ENCODE measurements at places on chromosomes 6 and 20.

GRCh38 chr6:51474022-51474975 lies 613.1 kb downstream of the PKHD1 start:
- DNase-seq: no peak

- DNase-seq: no peak
Observed at GRCh38 chr6:157061770-157062594, 261.3 kb downstream of the TMEM242 start.

- no peak for DNase-seq
Observed at GRCh38 chr6:20712011-20712410, 177.8 kb downstream of the CDKAL1 start.

GRCh38 chr6:118744261-118744941 lies 93.0 kb upstream of the CEP85L start:
- DNase-seq: no peak

- no peak for DNase-seq
Observed at GRCh38 chr20:9149087-9149486, 80.2 kb downstream of the PLCB4 start.

DNA sequence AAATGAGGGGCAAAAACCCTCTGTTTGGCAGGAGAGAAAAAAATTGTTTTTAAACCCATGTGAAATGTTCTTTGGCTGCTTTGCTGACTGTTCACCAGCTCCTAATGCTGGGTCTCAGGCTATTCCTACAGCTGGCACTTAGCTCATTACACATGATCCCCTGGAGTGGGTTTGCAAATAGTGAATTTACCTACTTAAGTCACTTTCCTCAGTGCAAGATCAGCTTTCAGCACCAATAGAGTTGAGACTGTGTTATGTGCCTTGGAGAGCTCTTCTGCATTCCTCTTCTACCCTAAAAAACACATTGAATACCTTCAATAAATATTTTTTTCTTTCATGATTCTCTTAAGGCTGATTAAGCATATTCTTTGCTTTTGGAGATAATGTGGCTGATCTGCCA lies 58.4 kb upstream of the PRDM1 start:
- no peak for DNase-seq

GRCh38 chr20:46377518-46377917 lies 28.9 kb downstream of the ELMO2 start:
- DNase-seq: no peak

- DNase-seq: no peak
Observed at GRCh38 chr6:153031335-153031955, 28.9 kb upstream of the MTRF1L start.

DNA sequence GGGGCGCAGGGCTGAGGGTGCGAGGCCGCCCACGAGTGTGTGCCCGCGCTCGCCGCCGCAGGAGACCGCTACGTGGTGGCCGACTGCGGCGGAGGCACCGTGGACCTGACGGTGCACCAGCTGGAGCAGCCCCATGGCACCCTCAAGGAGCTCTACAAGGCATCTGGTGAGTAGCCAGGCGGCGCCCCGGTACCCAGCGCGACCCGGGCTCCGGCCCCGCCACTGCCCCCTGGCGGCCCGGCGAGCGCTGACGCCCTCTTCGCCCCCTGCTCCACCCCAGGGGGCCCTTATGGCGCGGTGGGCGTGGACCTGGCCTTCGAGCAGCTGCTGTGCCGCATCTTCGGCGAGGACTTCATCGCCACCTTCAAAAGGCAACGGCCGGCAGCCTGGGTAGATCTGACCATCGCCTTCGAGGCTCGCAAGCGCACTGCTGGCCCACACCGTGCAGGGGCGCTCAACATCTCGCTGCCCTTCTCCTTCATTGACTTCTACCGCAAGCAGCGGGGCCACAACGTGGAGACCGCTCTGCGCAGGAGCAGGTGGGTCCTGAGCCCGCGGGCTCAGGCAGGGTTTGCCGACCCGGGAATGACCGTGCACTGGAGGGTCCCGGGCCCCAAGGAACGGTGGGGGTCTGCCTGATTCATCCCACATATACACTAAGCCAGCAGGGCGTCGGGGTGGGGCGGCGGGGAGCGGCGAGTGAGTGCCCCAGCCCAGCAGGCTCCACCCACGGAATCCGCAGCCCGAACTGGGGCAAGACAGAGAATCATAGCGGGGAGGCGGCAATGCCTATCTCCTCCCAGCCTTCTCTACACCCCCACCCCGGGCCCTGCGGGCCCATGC lies 17.4 kb downstream of the HSPA12B start:
- DNase-seq: no peak

DNA sequence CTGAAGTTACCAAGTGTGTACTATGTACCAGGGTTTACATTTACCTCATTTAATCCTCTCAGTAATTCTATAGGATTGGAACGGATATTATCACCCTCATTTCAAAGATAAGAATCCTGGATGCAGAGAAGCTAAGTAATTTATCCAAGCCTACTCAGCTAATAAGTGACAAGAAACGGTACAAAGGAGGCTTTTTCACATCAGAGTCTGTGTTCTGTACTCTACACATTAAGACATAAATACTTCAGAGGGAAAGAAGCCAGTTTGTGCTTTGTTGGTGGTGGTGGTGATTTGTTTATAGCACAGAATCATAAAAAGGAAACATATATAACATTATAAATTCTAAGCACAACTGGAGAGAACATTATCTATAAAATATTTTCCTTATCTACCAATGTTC lies 88.3 kb upstream of the HMGCLL1 start:
- DNase-seq: no peak

- peak; percentile 15 for DNase-seq
Observed at GRCh38 chr20:32521780-32522525, 63.2 kb downstream of the NOL4L start.

DNA sequence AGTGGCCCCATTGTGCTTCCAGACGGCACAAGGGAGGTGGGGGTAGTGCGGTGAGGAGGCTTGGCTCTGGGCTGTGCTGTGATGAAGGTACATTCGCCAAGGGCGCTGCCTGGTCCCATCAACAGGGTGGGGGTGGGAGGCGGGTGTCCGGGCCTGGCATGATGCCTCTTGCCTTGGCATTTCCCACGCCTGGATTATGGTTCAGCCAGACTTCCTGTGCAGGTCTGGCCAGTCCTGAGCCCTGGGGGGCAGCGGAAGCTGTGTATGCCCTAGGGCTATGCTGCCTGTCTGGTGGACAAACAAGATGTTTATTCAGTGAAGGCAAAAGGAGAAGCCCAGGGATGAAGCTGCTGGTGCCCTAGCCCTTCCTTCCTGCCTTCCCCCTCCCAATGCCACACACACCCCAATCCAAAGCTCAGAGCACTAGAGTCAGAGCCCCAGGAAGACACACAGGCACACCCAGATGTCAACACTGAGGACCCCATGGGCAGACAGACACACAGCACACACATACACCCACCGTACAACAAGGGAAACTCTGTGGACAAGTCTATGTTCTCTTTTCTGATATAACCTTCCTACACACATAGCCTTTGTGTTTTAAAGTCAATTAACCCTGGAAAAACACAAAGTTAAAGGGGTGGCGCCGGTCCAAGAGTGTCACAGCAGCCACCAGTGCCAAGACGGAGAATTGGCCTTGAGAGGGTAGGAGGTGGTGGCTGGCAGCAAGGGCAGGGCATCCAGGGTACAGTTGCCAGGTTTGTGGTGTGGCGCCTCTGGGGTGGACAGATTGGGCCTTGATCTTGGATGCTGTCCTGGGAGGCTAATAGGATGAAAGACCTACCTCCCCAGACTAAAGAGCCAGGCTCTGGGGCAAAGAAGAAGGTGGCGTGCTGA lies 54.7 kb upstream of the SAYSD1 start:
- no peak for DNase-seq

DNA sequence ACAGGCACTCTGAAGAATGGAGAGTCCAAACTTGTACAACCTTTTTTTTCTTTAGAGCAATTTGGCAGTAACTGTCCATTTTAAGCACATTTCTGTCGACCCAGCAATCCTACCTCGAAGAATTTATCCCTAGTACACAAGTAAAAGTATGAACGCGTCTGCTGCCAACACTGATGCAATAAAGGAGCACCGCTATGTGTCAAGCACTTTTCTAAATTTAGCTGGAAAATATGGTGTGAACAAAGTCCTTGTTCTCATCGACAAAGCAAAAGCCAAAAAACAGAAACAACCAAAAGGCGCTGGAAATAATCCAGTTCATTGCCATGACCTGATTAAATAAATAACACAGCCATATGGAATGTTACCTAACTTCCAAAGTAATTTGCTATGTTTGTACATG lies 1.1 kb downstream of the DPM1 start:
- no peak for DNase-seq

- DNase-seq: no peak
Observed at GRCh38 chr6:46790355-46790874, 2.8 kb upstream of the MEP1A start.

GRCh38 chr6:129345890-129346289 lies 364.1 kb downstream of the ARHGAP18 start:
- DNase-seq: no peak

GRCh38 chr6:83844170-83844569 lies 9.0 kb upstream of the RIPPLY2 start:
- DNase-seq: no peak

GRCh38 chr20:15637950-15638754 lies 935.1 kb downstream of the KIF16B start:
- DNase-seq: no peak

GRCh38 chr6:155882527-155883333 lies 427.1 kb upstream of the NOX3 start:
- DNase-seq: no peak

DNA sequence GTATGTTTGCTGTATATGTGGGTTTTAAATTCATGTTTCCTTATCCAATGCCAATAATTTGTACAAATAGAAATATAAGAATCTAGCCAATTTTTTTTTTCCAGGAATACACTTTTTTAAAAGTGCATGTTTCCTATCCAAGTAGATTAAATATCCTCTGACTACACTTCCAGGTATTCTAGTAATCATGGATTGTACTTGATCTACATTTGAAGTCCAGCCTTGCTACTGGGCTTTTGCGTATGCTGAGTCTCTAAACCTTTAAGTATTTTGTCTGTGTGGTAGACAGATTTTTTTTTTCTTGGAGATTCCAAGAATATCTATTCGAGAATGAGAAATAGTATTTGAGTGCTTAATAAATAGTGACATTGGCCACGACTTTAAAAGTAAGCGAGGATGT lies 188.3 kb downstream of the SASH1 start:
- no peak for DNase-seq

DNA sequence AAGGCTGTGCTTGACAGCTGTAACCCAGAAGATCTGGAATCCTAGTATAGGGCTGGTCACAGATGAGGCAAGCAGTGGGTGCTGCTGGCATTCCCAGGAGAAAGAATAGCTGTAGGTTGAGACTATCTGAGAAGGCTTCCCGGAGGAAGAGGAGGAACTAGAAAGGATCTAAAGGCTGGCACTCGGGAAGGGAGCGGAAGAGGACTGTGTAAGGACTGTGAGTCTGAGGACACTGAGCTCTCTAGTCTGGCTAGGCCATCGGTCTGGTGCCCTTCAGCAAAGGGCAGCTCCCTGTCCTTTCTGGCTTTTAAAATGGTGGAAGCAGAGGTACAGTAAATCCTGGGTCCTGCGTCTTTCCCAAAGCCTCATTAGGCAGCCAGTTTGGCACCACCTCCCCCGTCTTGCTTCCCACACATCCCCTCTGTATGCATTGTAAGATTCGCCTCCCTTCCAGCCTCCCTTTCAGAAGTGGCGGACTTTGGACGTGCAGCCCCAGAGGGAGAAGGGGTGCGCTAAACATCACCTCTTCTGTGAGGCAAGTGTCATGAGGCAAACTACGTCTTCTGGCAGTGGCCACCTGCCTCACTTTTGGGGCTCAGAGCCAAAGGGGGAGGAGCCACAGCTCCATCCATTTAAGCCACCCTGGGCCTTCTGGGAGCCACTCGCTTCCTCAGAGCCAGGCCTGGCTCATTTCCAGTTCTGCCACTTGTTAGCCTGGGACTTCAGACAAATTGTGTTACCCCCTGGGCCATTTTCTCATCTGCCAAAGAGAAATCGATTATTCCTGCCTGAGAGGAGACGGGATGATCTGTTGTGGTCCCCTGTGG lies 8.6 kb downstream of the SNPH start:
- no peak for DNase-seq

DNA sequence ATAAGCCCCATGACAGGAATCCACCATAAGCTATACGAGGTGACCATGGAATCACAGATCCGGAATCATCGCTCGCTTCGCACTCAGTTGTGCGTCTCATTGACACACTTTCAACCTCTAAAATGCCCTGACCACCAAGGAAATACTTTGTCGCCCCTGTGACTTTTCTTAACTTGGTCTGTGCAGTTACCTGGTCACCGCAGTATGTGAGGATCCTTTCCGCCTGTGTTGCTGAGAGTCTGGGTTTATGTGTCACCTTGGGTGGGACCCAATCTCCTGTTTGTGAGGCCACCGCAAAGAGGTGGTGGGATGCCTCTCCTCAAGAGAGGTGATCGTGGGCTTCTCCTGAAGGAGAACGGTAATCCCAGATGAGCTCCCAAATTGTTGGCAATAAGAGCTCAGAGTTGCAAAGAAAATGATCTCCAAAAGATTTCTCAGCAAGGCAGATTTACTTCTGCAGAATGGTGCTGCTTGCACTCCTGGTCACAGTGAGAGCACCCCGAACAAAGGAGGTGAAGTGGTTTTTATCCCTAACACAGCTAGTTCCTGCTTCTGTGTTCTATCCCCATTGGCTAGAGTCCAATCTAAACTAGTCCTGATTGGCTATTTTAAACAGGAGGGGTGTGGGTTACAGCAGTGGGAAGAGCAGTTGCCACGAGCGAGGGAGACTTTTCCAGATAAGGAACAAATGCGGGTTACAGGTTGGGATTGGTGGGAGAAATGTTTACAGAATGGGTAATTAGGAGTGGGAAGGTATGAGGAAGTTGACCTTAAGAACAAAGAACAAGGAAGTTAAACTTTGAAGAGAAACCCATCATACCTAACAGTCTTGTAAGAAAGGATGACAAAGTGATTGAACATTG lies 9.1 kb upstream of the ZNFX1 start:
- DNase-seq: no peak

- DNase-seq: peak; percentile 63
Observed at GRCh38 chr6:85015396-85015990, 251.1 kb upstream of the TBX18 start.

DNA sequence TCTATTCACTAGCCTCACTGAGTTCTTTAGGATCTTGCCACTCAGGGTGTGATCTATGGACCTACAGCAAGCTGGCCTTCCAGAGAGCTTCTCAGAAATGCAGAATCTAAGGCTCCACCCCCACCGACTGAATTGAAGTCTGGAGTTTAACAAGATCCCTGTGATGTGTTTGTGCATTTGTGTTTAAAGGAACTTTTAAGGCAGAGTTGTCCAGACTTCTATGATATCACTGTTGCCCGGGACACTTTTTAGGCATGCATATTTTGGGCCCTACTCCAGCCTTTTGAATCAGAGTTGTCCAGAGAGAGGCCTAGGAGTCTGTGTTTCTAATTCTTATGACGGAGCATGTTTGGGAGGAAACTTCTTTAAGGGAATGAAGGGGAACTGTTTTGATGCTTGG lies 232.3 kb downstream of the QKI start:
- DNase-seq: no peak
